ENCODE measurements at places on chromosomes 16 and 17. TPM values are rescaled to one million over a fixed set of nuclear protein-coding genes. Genes with fewer than 3 reads are reported as not detected.

The TRIM72 gene
- 0.08 TPM for total RNA-seq

The C17orf100 gene
- 2.5 TPM for total RNA-seq

The MMP2 gene
- not detected for total RNA-seq

The CACNG3 gene
- total RNA-seq: not detected

The CEP295NL gene
- total RNA-seq: 2.9 TPM

The ABCA6 gene
- 0.89 TPM for total RNA-seq

The GPR179 gene
- total RNA-seq: not detected

The SPATA32 gene
- 0.17 TPM for total RNA-seq

The CYGB gene
- not detected for total RNA-seq

The FZD2 gene
- total RNA-seq: 0.22 TPM

The PERCC1 gene
- total RNA-seq: not detected

The COL1A1 gene
- total RNA-seq: 16.6 TPM

The PLLP gene
- 0.75 TPM for total RNA-seq

The MAP2K6 gene
- total RNA-seq: 21.2 TPM

The TEX14 gene
- 0.60 TPM for total RNA-seq

The CD300H gene
- not detected for total RNA-seq

The MEAK7 gene
- 8.9 TPM for total RNA-seq
